Epithelial cell of proximal tubule (primary cell): ENCODE measurements at places on chromosomes 7 and 10.
A peak's percentile ranks its signal among the peaks of the same experiment; 100 is the strongest.

- no peak for DNase-seq
Measured at GRCh38 chr10:103198648-103199047, 5.6 kb upstream of the NT5C2 start.

DNA sequence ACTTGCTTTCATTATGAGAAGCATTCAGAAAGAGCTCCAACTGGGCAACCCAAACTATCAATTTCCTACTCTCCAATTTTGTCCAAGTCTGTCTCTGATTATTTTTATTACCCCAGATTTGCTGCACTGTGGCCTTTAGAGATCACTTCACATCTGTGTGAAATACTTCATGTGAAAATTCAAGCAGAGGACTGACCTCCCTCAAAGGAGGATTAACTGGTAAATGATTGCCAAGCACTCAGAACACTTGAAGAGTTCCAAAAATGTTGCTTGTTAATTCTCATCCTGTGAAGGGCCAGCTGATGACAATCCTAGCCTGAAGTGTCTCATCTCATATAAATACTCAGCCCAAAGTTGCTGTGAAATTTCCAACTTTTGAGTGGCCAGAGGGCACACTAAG lies 182.8 kb upstream of the DGKB start:
- DNase-seq = peak; percentile 67

DNA sequence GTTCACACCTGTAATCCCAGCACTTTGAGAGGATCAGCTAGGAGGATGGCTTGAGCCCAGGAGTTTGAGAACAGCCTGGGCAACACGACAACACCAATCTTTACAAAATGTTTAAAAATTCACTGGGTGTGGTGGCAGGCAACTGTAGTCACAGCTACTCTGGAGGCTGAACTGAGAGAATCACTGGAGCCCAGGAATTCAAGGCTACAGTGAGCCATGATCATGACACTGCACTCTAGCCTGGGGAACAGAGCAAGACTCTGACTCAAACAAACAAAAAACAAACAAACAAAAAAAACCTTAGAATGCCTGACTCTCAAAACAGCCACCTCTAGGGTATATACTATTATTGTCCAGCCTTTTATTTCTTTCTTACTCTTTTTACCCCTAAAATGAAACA lies 56.5 kb upstream of the PAPSS2 start:
- no peak for DNase-seq

DNA sequence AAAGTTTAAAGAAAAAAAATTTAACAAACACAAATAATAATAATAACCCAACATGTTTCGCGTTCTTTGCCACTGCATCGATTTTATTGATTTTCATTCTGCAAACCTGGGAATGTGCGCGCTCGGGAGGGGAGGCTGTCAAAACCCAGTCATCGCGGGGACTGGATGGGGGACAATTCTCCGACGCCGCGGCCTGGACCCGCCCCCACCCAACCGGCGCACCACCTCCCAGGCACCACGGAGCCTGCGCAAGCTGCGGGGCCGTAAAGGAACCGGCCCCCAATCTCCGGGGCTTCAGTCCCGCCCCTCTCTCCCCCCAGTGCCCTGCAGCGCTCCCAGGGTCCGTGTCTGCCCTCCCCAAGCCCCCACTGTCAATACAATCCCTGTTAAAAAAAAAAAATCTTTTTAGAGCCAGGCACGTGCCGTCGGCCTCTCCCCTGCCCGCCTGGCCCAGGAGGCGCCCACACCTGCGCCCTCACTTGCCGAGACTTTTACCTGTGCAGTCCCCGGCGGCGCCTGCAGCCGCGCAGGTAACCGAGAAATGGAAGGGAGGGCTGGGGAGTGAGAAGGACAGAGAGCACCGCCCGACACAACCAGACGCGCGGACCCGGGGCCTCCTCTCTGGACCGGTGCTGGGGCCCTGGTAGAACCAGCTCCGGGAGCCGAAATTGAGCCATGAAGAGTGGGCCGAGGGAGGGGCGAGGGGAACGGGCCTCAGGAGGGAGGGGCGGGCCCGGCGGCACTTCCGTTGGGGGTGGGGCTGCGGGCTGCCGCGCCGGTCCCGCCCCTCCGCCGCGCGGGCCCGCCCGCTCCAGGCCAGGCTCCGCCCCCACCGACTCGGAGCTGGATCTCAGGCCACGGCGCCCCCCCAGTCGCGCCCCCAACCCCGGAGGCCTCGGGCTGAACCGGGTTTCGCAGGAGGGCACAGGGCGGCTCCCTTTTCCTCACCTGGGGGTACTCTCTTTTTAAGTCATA lies 7.6 kb upstream of the ZNF503 start:
- no peak for DNase-seq
